ENCODE measurements at places on chromosomes 3 and 15.

DNA sequence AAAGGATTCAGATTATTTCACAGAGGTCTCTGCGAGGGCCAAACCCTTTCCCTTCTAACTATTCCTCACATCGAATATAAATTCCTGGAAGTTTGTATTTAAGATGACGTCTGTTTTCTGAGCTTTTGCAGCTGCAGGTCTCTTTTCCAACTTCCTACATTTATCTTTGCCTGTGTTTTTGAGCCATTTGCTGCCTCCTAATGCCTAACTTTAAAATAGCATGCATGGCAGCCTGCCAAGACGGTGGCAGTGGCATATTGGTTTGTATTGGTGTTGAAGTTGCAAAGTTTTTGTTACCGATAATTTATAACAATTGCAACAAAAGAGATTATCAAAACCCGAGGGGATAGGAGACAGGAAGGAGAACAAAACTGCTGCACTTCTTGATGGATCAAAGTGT is 187.1 kb upstream of the DNAJC19 start:
- no peak for DNase-seq

DNA sequence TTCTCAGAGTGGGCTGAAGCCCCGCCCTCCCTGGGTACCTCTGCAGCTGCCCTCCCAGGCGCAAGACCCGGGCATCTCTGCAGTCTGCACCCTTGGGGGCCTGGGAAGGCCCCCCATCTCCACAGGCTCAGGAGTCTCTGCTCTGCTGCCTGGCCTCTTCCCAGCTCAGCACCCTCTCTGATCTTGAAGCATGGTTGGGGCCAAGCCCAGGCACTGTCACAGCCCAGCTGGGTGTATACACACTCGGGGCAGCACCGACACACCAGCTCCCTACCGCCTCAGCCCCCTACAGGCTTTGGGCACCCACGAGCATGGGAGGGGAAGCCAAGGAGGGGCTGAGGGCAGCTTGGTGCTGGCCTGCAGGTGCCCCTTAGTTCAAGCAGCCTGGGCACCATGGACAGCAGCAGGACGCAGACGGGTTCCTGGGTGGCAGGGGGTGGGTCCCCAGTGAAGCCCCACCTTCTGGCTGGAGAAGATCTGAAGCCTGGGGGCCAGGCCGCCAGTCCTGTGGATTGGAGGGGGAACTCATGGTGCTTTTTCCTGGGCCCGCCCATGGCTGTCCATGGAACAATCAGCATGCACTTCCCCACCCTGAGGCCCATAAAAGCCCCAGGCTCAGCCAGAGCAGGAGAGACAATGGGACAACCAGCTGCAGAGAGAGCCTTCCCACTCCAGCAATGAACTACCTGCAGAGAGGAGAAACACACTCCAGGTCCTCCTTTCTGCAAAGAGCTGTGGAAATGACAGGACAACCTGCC is 170.6 kb downstream of the TJP1 start:
- no peak for DNase-seq

GRCh38 chr3:127690106-127690505 is 17.4 kb downstream of the ABTB1 start:
- no peak for DNase-seq

GRCh38 chr3:189655617-189656016 is 24.4 kb downstream of the TP63 start:
- no peak for DNase-seq

DNA sequence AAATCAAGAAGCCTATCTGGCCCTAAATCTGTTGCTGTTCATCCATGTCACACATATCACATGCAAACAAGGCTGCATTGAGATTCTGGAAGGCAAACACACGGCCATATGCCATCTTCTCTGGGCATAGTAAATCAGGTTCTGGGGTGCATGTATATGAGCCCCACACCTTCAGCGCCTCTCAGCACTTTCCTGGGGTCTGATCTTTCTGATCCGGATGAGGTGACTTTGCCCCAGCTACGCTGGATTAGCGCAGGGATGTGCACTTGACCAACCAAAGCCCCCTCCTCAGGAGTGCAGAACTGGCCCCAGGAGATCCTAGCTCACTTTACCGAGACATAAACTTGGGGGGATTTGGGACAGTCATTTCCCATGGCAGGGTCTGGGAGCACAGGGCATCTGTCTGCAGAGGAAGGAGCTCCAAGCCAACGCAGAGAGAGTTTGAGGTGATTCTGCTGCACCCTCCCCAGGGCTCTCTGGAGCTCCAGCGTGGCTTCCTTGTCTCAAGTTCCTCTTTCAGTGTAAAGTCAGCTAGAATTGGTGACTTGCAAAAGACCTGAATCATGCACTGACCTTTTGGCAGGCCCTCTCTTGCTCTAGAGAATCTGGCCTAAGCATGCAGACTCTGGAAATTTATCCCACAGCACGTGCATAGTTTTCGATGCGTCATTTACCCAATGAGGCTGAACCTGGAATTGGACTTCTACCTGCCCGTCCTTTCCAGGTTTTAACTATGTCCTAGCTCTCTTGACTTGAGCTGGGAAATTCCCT is 63.5 kb upstream of the KLF13 start:
- DNase-seq: no peak

GRCh38 chr3:10434938-10435336 is 70.4 kb downstream of the ATP2B2 start:
- no peak for DNase-seq

GRCh38 chr3:4627651-4628375 is 134.7 kb downstream of the ITPR1 start:
- no peak for DNase-seq

DNA sequence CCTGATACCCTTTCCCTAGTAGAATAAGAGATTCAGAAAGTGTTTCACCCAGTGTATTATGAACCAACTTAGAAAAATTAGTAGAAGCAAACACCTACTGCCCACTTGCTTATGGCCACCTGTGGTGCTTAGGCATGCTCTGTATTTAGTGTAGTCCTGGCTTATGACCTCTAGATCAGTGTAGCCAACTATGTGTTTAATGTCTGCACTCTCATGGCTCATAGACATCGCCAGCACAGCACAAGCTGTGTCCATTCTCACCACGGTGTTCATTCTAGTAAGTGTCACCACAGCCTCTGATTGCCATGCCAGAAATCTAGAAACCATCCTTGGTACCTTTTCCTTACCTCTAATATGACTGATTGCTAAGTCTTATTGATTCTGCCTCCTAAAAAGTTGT is 14.3 kb downstream of the ASB7 start:
- no peak for DNase-seq

DNA sequence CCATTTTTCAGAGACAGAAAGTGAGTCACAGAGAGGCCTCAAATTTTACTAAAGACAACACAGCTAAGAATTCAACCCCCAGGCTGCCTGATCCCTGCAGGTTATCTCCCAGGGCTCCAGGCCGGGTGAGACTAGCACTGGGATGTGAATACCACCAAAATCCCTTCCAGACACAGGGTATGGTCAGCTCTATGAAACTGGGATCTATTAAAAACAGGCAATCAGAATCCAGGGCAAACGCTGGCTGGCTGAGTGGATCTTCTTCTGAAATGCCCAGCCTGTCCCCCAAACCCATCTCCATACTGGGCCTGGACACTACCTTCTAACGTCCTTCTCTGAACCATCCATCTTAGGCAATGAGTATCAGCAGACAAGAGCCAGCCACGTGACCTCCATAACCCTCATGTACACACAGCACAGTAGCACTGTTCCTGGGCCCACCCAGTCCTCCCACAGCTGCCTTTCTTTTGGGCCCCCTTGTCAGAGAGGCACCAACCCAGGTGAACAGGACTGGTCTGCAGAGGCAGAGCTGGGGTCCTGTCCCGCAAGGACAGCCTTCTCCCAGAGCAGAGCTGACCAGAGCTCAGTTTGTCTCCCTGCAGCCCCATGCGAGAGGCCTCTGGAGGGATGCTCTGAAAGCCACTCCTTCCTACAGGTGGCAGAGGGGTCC is 1.9 kb downstream of the RAB6B start:
- no peak for DNase-seq

GRCh38 chr3:18222686-18223085 is 202.5 kb downstream of the SATB1 start:
- DNase-seq: no peak

DNA sequence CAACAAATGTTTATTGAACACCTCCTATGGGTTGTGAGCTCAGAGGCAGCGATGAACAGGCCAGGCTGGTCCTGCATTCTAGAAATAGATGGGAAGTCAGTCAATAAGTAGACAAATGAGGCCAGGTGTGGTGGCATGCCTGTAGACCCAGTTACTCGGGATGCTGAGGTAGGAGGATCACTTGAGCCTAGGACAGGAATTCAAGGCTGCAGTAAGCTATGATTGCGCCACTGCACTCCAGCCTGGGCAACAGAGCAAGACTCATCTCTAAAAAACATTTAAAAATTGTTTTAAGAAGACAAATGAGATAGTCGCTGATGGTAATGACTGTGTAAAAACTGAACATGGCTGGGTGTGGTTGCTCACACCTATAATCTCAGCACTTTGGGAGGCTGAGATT is 4.4 kb upstream of the RHO start:
- no peak for DNase-seq

- no peak for DNase-seq
These were observed 236.9 kb upstream of the IL12A start for GRCh38 chr3:159751752-159752151.

- DNase-seq: no peak
These were observed 77.8 kb downstream of the VGLL4 start for GRCh38 chr3:11565932-11566331.

DNA sequence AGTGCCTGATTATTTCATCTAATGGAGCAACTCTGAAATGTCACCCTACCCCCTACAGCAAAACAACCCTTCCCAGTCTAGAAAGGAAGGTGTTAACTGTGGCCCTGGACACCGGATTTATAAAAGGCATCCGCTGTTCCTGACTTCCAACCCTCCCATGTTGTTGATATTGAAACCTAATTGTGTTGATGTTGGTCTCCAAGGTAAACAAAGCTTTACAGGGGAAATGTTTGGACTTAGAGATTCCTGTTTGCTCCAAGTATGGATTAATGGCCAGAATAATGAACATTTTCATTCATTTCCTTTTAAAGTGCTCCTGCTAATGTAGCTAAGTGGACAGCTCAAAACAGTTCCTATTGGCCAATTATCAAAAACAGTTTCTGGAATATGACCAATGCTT is 19.4 kb upstream of the LMCD1 start:
- DNase-seq: no peak

DNA sequence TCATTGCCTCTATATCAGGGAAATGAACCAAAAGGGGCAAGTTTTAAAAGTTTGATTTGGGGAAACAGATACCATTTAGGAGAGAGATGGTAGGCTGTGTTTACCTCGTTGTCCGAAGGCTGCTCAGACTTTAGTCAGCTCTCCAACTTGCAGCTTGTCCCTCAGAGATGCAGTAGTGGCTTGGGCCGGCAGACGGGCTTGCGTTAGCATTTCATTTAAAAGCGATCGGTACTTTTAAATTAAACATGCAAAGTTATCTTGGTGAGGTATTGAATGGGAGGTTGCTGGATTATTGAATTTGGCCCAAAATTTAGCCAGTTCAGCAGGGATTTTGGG is 26.2 kb downstream of the EEFSEC start:
- DNase-seq: no peak

DNA sequence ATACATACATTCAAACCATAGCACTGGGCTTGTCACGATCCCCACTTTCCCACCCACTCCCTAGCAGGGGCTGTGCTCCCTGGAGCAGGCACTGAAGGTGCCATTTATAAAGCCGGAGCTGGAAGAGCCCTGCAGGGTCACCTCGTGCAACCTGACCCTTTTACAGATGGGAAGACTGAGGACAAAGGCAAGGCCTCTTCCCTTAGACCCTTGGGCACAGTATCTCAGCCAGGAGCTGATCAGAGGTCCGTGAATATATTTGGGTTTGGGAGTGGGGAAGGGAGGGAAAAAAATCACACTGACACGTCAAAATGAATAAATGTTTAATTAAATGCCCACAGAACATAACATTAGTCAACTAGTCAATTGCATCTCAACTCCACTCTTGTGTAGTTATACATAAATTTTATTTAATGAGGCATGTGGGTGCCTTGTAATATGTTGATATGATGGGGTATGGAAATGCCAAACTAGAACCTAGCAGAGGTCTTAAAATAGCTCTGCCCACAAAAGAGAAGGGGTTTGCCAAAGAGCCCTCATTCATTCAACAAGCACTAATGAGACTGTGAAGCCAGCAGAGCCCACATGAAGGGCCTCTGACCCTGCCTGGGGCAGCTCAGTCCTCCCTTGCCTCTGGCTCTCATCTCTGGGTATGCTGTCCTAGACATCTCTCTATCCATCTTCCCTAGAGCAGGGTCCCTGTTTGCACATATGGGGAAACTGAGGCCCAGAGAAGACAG is 119.4 kb downstream of the NUP210 start:
- DNase-seq: no peak

DNA sequence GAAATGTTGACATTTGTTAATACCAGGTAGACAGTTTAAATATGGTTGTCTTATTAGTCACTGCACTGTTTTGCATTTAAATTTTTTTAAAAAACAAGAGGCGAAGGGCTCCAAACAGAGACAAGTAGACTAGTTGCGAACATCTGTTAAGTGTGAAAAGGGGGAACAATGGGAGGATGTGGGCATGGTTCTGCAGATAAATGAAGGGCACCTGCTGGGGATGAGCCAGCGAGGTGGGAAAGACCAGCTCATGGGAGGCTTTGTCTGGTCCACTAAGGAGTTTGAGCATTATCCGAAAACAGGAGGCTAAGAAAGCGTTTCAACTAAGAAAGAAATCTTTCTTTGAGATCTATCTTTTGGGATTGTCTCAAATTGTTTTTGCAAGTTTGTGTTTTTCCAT is 72.7 kb downstream of the FBN1 start:
- no peak for DNase-seq

DNA sequence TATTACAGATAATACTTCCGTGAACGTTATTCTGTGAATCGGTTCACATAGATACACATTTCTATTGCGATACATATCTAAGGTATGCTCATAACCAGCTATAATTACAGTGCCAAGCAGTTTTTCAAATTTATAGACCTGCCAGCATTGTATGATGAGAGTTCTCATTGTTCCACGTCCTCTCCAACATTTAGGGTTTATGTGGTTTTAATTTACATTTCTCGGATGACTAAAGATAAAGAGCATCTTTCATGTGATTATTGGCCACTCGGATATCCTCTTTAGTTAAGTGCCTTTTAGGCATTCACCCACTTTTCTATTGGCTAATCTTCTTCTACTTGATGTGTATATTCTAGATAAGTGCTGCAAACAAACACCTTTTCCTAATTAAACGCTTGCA is 134.7 kb upstream of the CCDC54 start:
- no peak for DNase-seq

DNA sequence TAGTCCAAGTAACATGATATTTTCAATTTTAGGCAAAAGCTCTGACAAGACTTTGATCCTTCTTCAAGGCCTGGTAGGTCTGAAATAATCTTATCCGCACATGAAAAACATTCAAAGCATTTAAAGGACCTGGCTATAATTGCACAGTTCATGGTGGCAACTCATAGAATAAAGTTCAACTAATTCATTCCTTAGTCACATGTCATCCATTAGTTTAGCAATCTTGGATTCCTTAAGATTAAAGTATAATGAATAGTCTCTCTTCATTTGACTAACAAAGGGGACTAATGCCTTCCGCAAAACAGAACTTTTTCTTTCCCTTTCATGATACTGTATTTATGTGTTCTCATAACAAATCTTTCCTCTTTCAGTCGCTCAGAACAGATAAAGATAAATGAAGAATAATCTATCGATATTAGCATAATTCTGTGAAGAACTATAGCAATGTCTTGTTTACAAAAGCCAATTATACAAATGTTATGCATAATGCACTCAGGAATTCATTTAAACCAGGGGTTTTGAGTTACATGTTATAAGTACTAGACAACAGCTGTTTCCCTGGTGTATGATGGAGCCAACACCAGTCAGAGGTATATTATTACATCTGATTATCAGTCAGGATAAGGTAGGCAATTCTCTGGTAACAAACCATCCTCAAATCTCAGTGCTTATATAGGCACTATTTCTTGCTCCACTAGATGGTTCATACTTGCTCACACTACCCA is 172.5 kb downstream of the POTEB3 start:
- no peak for DNase-seq

- no peak for DNase-seq
These were observed 253.9 kb upstream of the HES1 start for GRCh38 chr3:193882091-193882490.

Measured in stimulated activated CD8-positive, alpha-beta memory T cell treated with anti-CD3 and anti-CD28 coated beads, Interleukin-7, amount 100 ng/mL, for 1 hour (primary cell).